ENCODE measurements at places on chromosomes 5 and 9.

GRCh38 chr9:68476847-68477246 lies 63.8 kb downstream of the TMEM252 start:
- no peak for DNase-seq

DNA sequence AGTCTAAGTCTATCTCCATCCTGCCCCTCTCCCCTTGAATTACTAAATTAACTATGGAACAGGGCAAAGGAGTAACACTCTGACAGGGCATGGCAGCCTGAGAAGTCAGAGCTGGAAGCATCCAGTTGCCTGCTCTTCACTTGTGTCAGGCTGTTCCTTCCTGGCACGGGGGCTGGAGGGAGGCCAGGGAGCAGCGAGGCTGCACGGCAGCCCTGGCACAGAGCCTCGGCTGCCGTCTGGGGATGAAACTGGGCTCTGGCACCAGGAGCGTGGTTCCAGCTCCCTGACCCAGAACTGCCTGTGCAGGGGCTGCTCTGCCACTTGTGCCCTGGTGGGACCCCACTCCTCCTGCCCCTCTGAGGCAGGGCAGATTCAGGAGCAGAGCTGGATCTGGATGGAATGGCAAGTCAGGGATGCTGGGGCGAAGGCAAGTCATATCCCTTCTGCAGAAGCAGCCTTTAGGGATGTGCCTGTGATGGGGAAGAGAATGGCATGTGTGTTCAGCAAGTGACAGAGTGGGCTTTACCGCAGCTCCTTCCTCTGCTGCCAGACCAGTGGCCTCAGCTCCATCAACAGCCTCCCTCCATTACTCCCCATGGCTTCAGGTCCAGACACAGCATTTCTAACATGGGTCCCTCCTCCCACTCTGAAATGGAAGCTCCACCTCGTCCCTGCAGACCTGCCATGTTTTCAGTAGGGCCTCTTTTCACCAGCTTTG lies 42.2 kb upstream of the PDE8B start:
- no peak for DNase-seq

DNA sequence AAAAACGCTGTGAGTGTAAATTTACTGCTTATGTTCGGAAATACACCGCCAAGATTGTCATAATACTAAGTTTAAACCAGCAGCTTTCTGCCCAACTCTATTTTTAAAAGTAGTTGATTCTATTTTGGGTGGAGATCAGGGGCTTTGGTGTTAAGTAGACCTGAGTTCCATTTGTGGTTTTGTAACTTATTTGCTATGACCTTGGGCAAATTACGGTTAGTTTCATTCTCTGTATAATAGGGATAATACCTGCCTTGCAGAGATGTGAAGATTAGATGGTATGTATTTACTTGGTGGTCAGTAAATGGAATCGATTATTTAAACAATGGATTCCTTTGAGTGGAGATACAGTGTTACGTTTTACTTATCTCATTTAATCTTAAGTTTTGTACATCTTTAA lies 1.6 kb downstream of the RAD23B start:
- DNase-seq: no peak

DNA sequence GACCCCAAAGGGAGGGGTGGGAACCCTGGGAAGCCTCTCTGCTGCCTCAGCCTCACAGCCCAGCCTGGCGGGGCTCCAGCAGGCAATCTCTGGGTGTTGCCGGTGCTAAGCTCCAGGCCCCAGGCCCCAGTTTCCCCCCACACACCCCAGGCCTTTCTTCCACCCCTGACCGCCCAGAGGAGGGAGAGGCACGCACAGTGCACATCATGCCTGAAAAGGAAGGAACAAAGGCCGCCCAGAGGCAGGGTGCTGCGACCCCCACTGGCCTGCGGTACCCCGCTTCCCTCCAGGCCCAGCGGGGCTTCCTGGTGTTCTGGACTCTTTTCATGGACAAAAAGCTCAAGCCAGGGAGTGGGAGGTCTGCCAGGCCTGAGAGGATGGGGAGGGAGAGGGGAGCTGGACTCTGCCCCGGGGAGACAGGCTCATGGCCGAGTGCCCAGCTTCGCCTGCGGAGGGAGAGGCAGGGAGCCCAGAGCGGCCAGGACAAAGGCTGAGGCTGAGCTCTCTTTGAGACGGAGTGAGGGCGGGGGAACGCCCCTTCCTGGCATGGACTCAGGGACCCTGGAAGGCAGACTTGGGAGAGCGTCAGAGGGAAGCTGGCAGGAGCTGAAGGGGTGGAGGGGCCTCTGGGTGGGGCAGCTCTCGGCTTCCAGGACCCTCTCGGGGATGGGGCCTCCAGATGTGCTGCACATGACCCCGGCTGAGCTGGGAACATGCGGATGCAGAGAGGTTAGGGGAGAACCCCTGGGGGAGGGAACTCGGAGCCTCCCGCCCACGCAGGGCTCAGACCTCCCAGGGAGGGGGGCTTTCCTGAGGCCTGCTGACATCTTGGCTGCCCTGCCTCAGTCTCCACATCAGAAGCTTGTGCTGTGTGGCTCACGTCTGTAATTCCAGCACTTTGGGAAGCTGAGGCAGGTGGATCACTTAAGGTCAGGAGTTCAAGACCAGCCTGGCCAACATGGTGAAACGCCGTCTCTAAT lies 1.8 kb upstream of the ENTPD2 start:
- no peak for DNase-seq

GRCh38 chr5:127612441-127613141 lies 36.3 kb upstream of the CTXN3 start:
- no peak for DNase-seq

- DNase-seq: no peak
Observed at GRCh38 chr5:123876276-123876790, 364.4 kb downstream of the CSNK1G3 start.

GRCh38 chr9:76962732-76963131 lies 56.7 kb upstream of the FOXB2 start:
- no peak for DNase-seq

DNA sequence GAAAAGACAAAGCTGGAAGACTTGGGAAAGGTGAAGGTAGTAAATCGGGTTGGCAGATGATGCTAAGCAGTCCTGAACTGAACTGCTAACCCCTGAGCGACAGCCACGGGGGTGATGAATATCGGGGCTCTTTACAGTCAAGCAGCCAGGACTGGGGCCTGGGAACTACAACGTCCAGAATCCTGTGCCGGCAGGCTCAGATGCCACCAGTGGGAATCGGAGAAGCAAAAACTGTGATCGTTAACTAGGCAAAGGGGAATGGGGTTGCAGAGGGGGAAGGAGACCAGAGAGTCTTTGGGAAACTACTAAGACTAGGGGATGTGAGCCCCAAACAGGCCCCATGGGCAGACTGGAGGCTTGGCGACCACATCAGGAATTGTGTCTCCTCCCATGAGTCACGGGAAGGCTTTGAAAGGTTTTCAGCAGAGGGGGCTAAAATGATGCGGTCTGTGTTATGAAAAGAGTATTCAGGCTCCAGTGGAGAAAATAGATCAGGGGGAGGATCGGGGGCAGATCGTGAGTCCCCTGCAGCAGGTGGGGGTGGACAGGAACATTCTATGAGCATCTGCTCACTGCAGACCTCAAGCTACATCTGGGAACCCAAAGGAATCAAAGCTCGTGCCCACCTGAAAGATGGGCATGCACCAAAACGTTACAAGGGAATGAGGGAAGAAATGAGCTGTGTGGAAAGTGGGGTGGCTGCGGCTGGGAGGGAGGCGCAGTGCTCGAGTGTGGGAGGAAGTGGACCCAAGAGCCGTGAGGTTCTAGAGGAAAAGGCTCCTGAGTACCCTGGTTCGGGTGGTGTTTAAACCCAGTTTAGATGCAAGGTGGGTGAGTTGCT lies 53.8 kb downstream of the HRH2 start:
- DNase-seq: no peak

GRCh38 chr5:56710826-56711590 lies 104.3 kb upstream of the MAP3K1 start:
- no peak for DNase-seq

GRCh38 chr9:132663851-132664250 lies 5.9 kb downstream of the DDX31 start:
- no peak for DNase-seq

- DNase-seq: no peak
Observed at GRCh38 chr9:70747261-70747718, 332.8 kb upstream of the KLF9 start.

DNA sequence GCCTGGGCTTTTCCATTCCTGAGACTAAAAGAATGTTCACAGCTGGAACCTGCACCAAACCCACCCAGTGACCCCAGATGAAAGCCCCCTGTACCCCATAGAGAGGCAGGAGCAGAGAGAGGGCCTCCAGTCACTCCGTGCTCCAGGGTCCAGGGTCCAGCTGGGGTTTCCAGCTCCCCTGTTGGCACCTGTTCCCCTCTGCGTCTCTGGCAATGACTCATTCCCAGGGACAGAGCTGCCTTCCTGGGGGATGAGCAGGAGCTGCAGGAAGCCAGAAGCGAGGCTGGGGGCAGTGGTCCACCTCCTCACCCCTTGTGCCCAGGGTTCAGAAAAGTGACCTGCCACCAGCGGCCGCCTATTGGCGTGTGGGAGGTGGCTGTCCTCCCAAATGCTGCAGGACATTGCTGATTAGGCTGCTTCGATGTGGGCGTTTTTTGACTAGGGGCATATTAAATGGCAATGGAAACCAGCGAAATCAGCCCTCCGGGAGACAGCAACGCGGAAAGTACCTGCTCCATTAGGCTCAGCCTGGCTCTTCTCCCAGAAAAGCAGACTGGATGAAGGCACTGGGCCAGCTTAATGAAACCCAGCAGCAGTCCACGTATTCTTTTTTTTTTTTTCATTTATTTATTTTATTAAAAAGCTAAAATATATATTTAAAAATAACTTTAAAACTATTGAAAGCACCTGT lies 97.4 kb downstream of the DAP start:
- DNase-seq: no peak

- no peak for DNase-seq
Observed at GRCh38 chr9:118215549-118215948, 511.3 kb downstream of the TLR4 start.

GRCh38 chr9:106860721-106861639 lies 2.0 kb upstream of the ZNF462 start:
- DNase-seq: no peak

GRCh38 chr9:136192289-136193126 lies 12.4 kb downstream of the LHX3 start:
- peak; percentile 84 for DNase-seq

GRCh38 chr9:4508246-4508906 lies 18.1 kb downstream of the SLC1A1 start:
- DNase-seq: no peak

DNA sequence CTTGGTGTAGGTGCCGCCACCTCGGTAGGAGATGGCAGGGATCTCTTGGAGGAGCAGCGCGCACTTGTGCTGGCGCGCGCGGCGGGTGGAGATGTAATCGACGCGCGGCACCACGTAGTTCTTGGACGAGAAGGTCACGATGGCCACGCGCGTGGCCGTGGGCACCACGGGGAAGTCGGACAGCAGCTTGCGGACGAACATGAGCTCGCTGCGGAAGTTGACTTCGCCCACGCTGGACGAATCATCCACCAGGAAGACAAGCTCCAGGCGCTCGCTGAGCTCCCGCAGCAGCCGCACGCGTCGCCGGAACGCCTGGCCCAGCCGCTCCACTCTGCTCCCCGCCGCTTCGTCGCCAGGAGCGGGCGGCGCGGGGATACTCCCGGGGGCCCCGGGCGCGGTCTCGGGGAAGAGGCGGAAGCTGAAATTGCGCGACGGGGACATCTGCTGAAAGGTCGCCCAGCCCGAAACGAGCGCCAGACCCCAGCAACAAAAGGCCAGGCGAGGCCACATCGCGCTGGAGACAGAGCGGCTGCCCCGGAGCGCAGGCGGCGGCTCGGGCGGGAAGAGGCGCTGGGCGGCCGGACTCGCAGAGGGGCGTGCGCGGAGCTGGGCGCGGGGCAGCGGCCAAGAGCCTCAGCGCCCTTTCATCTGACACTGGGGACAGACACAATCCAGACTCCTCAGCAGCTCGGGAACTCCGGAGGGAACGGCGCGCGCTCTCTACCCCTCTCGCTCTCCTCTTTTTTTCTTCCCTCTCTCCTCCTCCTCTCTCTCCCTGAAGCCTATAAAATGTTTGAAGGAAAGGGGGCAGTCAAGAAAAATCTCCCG lies at the start of gene SVEP1:
Gene SVEP1 (minus strand): TSS at position 708 of the 828 bp plus-strand sequence. CDS start 198 bp downstream, at position 510.
- DNase-seq: no peak

DNA sequence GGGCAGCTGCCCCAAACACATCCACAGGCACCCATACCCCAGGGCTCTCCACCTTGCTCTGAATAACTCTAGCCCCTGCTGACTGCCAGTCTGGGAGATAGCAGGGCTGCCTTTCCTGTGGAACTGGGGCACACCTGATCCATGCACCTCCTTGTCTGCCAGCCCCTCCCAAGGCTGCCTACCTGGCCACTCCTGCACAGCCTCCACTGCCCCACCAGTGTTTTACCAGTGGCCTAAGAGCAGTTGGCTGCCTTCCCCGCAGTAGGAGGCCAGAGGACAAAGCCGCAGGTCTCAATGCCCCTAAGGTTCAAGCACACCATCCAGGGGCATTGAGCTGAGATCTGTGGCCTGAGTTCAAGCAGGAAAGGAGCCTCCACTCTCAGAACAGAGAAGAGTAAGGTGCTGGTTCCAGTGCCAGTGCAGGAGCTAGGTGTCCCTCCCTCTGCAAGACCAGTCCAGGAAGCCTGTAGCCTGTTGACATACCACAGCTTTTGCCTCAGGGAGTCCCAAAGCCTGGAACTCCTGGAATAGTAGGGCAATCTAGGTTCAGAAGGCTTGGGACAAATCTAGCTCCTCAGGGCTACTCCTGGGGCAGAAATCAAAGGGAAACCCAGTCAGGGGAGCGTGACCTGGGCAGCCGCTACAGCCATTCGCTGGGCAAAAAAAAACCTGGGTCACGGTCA lies 514.5 kb upstream of the PTGER4 start:
- no peak for DNase-seq

DNA sequence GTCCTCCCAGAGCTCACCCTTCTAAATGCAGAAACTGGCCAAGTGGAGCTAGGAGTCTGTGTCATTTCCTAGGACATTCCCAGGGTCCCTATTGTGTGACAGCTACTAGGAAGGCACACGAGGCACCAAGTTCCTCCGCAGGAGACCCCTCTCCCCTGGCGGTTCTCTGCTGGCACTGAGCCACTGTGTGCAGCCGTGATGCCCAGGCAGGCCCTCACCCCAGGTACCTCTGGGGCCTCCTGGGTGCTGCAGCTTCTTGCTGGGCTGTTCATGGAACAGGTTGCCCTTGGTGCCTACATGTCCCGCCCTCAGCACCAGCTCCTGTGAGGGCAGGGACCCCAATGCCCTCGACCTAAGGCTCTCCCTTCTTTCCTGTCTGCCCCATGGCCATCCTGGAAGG lies 23.1 kb downstream of the MED10 start:
- DNase-seq: no peak

GRCh38 chr5:61641748-61642565 lies 309.9 kb downstream of the ZSWIM6 start:
- DNase-seq: no peak

DNA sequence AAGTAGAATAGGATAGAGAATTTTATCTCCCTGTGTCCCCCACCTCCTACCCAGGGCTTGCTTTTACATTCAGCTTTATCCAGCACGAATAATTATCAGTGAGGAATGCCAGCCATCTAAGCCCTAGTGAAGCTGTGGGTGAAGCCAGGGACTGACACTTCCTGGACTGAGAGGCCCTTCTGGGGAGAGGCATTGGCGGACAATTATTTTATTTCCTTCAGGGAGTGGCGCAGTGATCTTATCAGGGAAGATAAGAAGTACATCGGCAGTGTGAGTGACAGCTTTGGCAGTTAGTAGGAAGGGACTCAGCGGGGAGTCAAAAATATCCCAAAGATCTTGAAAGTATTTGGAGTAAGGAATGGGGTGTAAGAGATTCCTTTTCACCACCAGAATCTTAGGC lies 34.9 kb upstream of the RPS23 start:
- no peak for DNase-seq

- no peak for DNase-seq
Observed at GRCh38 chr5:35213608-35214007, 16.7 kb downstream of the PRLR start.

GRCh38 chr9:85715587-85715986 lies 26.2 kb downstream of the AGTPBP1 start:
- no peak for DNase-seq

GRCh38 chr9:14405176-14405706 lies 91.3 kb upstream of the NFIB start:
- no peak for DNase-seq

Data from D721Med (cell line).